ENCODE measurements at places on chromosomes 4 and X.
A peak's percentile ranks its signal among the peaks of the same experiment; 100 is the strongest.

DNA sequence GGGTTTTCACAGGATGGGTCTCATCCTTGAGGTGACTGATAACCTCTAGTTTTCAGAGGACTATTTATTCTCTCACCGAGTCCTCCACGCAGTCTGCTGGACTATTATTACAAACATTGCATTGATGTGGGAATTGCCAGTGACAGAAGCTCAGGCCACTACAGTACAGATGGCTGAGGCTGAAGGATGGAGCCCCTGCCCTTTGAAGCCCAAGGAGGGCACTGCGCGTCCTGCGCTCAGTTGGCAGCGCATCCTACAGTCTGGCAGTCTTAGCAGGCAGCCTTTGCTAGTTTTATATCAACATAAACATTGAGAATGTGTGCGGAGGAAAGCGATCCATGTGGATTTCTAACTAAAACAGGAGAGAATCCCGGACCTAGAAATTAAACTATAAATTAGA, 1.5 kb upstream of the RELL1 start:
- no peak for DNase-seq

DNA sequence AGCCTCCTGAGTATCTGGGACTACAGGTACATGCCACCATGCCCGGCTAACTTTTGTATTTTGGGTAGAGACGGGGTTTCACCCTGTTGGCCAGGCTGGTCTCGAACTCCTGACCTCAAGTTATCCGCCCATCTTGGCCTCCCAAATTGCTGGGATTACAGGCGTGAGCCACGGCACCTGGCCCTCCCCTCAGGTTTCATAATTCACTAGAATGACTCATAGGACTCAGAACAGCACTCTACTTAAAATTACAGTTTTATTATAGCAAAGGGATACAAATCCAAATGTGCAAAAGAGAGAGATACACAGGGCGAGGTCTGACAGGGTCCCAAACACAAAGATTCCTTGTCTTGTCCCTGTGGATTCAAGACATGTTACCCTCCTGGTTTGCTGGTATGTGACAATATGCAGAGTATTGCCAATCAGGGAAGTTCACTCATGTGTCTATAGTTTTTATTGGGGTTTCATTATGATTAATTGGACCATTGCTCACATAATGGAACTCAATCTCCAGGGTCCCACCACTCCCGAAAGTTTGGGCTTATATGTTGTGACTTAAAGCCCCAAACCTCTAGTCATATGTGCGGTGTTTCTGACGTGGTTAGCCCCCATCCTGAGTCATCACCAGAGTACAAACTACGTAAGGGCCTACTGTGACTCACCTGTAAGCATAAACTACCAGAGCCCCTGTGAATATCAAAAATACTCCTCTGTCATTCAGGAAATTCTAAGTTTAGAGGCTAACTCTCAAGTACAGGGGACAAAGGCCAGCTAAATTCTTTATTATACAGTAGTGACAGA, 5.2 kb downstream of the YIPF6 start:
- DNase-seq, result peak; percentile 67

DNA sequence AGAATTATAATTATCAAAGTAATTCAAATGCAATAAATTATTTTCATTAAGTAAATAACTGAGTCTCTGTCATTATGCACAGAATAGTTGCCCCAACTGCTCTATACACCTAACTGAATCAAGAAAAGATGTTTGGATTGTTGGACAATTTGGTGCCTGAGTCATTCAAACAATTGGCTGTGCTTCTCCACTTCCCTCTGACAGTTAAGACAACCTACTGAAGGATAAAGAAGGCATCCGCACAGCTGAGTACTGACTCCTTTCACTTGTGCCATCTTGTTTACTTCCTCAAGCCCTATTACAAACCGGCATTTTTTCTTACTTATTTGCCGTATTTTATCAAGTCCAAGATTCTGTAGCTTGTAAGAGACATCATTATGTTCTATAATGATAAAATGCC, 110.6 kb upstream of the C1QTNF7 start:
- no peak for DNase-seq

GRCh38 chrX:68115371-68115770, 317.9 kb downstream of the OPHN1 start:
- DNase-seq, result no peak

- DNase-seq, result no peak
Observed at GRCh38 chr4:76931576-76932276, 17.8 kb upstream of the SEPTIN11 start.

DNA sequence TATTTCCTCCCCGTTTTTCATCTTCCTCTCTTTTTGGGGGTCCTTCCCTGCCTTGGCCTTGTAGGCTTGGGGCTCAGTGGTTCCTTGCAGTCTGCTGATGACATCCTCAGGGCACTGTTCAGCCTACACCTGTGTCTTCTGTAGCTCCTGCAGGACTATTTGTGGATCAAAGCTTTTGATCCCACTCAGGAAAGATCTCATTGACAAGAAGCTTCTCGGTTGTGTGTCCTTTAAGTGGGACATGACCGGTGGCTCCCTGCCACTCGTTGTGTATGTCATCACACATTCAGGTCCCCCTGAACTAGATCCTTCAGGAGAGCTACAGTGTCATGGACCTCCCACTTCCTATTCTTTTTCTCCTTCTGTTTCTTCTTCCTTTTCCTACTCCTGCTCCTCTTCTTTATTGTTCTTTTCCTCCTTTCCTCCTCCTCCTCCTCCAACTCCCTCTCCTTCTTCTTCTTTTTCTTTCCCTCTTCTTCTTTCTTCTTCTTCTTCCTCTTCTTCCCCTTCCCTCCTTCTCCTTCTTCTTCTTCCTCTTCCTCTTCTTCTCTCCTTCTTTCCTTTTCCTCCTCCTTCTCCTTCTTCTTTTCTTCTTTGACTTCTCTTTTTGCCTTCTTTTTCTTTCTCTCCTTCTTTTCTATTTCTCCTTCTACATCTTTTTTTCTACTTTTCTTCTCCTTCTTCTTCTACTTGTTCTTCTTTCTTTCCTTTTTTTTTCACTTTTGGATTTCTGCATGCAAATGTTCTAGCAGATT, 67.8 kb downstream of the NBDY start:
- no peak for DNase-seq

DNA sequence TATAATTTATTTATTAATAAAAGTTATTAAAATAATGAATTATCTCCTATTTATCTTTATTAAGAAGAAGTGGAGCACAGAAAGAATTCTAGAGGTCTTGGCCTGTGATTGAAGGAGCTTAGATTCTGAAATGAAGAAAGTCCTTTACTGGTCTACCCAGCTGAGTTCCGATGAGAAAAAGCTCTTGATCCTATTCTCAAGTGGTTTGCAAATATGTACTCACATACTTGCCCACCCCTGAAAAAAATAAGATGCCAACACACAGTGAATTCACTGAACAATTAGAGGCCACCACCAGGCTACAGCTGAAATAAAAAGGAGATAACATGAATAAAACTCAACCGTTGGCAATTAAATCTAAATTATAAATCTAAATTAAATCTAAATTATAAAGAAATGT, 253.4 kb downstream of the MAPK10 start:
- DNase-seq, result no peak

DNA sequence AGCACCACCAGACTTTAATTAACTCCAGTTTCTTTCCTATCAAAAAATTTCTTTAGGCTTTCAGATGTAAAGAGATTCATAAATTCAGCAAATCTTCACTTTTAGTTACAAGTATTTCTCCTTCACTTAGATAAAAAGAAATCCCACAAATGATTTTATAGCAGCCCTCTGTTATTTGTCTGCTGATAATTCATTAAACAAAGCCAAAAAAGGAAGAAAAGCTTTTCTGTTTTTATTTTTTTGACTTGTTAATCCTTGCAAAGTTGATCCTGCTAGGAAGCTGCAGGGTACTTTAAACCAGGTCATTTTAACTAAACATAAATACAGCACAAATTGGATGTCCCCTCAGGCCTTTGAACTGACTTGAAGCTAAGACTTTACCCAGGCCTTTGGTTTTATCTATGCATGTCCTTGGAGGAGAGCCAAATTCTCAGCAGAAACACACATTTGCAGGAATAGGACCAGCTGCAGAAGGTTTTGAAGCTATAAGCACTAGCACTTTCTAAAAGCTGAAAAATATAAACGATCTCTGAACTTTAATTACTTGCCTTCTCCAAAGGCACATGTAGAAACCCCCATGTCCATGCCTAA, 57.5 kb downstream of the PCDH18 start:
- peak; percentile 48 for DNase-seq

DNA sequence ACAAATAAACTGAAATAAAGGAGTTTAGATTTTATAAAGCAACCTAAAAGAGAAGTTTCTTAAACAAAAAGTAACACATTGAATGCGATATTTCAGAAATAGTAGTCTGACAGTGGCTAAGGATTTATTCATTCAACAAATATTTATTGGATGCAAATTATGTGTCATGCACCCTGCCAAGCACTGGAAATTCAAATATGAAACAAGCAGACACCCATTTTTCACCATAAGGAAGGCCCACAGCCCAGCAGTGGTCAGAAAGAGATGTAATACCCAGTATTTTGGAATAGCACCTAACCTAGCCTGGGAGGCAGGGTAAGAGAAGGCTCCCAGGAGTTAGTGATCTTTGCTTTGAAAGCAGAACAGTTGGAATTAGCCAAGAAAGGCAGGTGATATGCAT, 855.1 kb upstream of the TENM3 start:
- no peak for DNase-seq

GRCh38 chr4:54032558-54033135, 31.8 kb downstream of the CHIC2 start:
- no peak for DNase-seq

- no peak for DNase-seq
Observed at GRCh38 chr4:15935504-15936402, 2.8 kb downstream of the FGFBP1 start.

GRCh38 chr4:55184600-55185523, 59.5 kb upstream of the KDR start:
- peak; percentile 84 for DNase-seq

DNA sequence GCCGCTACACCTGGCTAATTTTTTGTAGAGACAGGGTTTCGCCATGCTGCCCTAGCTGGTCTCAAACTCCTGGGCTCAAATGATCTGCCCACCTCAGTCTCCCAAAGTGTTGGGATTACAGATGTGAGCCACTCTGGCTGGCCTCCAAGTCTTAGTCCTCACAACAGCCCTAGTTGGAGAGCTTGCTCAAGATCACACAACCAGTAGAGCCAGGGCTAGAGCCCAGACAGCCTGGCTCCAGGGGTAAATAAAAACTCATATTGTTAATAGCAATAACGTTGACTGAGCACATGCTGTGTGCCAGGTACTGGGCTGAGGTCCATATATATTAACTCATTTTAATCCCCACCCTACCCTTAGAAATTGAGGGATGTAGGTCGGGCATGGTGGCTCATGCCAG, 7.3 kb upstream of the JAKMIP1 start:
- DNase-seq, result no peak

DNA sequence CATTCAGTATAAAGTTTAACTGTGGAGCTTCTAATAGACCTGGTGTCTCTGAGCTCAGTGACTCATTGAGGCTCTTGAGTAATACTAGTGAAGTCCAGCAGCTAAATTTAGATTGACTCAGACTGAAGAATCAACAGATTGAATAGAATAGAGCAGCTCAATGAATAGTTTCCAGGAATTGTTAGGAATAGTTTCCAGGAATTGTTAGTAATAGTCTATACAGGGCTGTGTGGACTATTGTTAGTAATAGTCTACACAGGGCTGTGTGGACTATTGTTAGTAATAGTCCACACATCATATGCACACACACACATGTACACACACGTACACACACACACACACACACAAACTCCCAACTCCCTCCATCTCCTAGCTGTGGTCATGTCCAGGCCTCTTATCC, 3.0 kb downstream of the GIMD1 start:
- DNase-seq, result peak; percentile 96

DNA sequence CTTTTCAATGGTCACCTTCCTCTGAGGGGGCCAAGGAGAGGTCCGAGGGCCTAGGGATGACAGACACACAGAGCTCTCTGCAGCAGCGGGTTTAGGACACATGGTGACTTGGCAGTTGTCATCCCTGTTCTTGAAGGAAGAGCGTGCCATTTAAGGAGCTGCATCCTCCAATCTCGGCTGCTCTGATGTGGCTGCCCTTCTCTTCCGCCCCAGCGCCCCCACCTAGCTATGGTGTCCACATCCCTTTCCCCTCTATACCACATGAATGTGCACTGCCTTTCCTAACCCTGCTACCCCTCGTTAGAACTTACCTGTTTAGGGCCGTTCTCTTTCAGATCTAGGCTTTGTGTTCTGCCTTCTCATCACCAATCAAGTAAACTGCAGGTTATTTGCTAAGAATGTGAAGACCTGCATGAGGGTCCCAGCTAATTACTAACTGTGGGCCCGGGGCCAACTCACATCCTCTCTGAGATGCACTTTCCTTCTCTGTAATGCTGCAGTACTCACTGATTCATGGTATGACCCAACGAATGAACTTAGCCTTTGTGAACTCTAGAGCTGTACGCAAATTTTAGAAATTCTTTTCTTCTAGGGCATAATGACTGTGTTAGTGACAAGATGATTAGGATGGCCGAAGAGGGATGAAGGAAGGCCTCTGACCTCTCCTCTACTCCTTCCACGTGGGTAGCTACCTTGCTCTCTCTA, 38.2 kb downstream of the CHST7 start:
- DNase-seq, result no peak

GRCh38 chrX:83829874-83830273, 31.1 kb upstream of the CYLC1 start:
- no peak for DNase-seq

DNA sequence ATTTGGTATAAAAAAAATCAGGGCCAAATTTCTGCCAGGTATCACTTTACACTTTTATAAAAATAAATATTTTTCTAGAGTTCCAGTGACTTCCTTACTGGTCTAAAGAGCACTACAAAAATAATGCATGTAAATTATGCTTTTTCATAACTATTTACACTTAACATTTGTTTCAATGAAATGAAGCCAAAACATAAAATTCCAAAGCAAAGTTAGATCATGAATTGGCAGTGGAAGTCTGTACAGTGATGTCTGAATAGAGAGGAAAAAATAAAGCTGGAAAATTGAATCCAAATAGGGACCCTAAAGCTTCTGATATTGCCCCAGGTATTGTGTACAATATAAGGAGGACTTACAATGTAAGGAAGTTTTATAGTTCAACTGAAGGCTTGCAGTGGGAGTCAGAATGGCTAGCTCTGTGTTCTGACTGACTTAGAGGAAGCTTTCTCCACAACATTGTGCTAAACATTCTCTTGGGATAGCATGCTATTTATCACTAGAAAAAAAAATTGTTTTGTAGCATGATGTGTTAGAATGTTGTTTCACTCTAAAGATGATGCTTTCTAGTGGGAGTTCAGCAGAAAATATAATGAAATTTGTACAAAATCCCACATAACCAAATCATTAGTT, 288.2 kb upstream of the UGT8 start:
- no peak for DNase-seq

DNA sequence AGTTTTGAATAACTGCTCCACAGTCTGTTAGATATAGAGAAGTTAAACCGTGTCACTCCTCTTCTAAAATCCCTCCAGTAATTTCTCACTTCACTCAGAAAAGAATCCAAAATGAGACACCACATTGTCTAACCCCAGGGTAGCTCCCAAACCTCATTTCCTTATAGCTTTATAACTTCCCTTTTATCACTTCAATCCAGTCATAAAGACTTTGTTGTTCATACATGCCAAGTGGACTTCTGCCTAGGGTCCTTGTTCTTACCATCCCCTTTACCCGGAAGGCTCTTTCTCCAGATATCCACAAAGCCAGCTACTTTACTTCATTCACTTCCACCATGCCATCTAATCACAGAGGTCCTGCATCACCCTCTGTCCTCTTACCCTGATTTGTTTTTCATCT, 156.2 kb downstream of the GABRB1 start:
- no peak for DNase-seq

- no peak for DNase-seq
Observed at GRCh38 chr4:76272999-76273398, 21.5 kb downstream of the FAM47E start.

GRCh38 chr4:1297023-1297395, 7.3 kb downstream of the MAEA start:
- DNase-seq, result no peak

Data from fibroblast of lung (primary cell).